ENCODE measurements at places on chromosomes 16 and 17.

DNA sequence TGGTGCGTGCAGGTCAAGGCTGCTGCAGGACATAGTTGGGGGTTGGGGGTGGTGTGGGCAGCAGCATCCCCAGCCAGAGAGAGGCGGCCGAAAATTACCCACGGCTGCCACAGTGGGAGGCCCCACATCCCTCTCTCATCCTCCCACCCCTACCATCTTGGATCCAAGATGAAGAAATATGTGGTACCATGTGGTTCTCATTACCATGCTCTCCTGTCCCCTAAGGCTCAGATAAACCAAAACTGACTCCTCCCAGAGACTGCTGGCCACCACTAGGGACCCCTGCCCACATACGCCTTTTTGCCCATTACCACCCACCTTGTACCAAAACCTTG, 120.4 kb downstream of the HIC1 start:
- DNase-seq, result no peak

- no peak for DNase-seq
These were observed 357.2 kb upstream of the TNRC6C start for GRCh38 chr17:77601054-77601979.

- no peak for DNase-seq
These were observed 13.2 kb downstream of the C17orf50 start for GRCh38 chr17:35773679-35774425.

GRCh38 chr17:40105861-40106759, 5.7 kb upstream of the NR1D1 start:
- DNase-seq, result no peak

GRCh38 chr16:88727871-88728270, 21.6 kb downstream of the CTU2 start:
- no peak for DNase-seq

DNA sequence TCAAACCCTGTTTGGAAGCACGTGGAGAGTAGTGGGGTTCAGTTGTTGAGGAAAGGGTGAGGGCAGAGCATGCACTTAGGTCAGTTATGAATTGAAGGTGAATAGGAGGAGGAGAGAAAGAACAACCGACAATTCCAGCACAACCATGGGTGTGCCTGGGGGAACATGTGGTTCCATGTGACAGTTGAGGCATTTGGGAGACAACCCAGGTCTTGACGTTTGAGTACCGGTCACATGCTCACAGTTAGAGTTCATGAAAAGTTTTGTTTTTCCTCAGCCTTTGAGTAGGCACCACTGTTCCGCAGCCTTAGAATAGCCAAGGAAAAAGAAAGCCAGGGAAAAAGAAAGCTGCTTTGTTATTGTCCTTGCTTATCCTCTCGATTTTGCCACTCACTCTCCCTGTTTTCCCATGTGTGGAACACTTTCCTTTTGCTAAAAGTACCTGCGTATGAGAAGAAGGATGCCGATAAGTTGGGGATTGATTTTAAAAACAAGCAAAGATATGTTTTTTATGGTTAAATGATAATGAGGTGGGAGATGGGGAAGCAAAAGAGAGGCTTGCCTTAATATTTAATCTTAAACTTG, 25.6 kb upstream of the ABCC11 start:
- no peak for DNase-seq

- DNase-seq, result peak; percentile 21
These were observed 219.4 kb downstream of the MAF start for GRCh38 chr16:79380995-79381602.

GRCh38 chr17:5225668-5226457, 8.8 kb downstream of the SCIMP start:
- no peak for DNase-seq

DNA sequence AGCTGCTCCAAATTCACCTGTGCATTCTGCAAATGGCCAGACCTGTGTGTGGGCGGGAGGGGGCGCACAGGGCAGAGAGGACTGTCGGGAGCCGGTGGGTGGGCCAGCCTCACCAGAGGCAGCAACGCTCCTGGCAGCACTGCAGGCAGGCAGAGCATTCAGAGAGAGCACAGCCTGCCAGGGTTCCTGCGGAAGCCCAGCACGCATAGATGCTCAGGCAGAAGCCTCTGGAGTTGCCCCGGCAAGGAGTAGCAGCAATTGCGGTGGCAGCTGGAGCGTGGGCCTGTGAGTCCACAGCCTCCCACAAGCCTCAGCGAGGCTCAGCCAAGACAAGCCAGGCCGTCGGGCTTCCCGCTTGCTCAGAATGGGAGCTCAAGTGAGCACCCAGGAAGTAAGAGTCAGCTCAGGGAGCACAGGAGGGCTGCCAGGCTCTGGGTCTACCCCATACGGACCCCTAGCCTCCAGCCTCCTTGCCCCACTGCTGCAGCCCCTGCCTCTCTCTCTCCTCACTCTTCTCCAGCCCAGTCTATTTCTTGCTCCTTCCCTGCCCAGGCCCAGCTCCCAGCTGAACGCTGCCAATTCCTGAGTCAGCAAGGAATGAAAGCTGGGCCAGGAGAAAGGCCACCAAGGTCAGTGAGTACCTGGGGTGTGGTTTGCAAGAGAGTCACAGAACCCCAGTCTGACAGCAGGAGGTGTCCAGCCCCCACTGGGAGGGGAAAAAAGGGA, 9.6 kb downstream of the EMC6 start:
- DNase-seq, result no peak

DNA sequence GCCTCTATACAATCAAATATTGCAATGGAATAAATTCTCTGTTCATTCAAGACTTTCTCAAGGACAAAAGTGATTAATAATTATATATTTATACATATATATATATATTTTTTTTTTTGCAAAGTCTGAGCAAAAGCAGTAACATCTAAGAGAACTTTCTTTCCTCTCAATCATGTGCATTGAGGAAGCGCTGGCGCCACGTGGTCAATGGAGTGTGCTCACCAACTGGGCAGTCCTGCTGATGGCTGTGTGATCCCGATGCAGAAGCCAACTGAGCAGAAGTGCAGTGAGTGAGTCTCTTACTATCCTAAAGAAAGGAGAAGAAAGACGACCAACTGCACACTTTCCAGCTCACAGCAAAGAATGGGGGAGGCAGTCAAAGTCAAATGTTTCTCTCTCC, 37.2 kb upstream of the ULK2 start:
- DNase-seq, result no peak

GRCh38 chr17:1058423-1059130, 61.6 kb downstream of the TIMM22 start:
- DNase-seq, result no peak

GRCh38 chr16:87493608-87494280, 920 bp upstream of the ZCCHC14 start:
- DNase-seq, result no peak

DNA sequence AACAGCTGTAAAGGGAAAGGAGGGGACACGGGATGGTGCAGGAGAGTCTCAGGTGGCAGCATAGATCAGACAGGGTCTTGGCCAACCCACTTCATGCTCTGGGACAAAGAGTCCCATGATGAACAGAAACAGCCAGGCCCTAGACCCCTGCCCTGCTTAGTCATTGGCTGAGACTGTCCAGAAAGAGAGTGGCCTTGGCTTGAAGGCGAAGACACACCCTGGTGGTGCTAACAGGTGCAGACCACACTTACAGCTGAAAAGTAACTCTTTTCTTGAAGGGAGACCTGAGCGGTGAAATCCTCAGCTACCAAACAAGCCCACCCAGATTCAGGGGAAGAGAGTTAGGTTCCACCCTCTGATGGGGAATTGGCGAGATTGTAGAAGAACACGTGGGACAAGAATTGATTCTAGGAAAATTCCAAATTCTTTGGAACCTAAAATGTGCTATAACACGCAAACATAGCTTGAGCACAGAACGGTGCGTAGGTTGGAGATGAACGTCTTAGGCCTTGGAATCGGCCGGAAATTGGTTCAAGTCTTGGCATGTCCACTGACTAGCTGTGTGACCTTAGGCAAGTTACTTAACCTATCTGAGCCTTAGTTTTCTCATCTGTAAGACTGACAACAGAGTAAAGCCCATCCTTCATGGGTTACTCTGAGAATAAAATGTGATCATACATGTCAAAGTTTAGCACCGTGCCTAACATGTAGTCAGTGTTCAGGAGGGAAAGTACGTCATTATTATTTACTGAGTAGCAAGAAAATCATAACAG, 12.5 kb upstream of the MLYCD start:
- DNase-seq, result no peak

DNA sequence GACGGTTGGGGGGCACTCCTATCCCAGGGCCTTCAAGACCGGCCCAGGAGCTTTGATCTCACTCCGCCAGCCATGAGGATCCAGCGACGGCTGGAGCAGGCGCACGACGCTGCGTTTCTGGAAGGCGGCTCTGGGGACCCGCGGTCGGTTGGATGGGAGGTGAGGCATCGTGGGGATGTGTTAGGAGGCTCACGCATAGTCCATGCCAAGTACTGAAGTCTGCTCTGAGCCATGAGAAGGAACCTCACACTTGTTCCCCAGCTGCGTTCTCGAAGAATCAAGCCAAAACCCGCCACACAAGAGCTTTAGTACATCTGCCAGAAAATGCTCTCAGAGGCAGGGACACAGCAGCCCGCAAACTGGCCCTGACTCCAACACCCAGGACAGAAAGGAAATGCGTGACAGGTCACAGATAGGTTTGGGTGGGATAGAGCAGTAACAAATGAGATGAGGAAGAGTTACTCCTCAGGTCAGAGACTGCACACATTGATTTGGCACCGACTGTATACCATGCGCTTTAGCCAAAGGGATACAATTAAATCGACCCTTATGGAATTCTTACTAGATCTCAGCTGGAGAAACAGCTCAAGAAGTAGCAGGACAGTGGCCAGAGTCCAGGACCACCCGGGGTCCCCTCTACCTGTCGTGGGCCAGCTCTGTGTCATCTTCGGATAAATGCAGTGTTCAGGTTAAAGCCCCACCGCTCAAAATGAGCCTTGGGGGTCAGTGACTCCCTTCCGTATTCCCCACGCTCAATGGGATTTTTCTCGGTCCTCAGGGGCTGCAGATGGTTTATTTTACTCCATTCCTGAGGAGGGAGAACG, 6.7 kb upstream of the GSG1L start:
- no peak for DNase-seq

- DNase-seq, result no peak
These were observed 221.0 kb upstream of the HS3ST3A1 start for GRCh38 chr17:13822700-13823099.

DNA sequence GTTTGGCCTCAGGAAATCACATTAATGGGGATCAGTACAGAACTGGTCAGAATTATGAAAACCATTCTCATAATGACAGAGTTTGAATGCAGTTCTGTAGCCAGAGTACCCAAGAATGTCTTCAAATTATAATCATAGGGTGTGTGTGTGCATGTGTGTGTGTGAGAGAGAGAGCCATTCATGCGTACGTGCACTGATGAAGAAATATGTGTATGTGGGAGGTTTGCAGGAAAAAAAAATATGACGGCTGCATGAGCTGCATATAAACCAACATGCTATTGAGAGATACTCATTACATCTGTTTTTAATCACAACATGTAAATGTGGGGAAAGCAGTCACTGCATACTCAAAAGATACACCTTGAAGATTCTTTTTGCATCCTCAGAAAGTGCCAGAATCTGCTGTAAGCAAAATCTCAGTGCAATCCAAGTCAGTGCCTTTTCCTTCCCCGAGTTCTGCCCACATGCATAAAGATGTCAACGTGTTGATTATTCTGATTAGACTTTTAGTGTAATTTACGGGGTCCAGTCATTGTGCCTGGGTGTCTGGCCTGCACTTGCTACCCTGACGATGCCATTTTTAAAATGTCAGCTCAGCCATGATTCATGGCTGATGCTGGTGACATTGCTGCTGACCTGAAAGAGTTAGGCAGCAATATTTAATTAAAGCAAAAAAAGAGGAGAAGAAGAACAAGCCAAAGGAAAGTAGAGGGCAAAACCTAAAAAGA, 378.7 kb upstream of the ZFHX3 start:
- DNase-seq, result no peak

- no peak for DNase-seq
These were observed 26.1 kb downstream of the CACNA1G start for GRCh38 chr17:50586421-50587247.

DNA sequence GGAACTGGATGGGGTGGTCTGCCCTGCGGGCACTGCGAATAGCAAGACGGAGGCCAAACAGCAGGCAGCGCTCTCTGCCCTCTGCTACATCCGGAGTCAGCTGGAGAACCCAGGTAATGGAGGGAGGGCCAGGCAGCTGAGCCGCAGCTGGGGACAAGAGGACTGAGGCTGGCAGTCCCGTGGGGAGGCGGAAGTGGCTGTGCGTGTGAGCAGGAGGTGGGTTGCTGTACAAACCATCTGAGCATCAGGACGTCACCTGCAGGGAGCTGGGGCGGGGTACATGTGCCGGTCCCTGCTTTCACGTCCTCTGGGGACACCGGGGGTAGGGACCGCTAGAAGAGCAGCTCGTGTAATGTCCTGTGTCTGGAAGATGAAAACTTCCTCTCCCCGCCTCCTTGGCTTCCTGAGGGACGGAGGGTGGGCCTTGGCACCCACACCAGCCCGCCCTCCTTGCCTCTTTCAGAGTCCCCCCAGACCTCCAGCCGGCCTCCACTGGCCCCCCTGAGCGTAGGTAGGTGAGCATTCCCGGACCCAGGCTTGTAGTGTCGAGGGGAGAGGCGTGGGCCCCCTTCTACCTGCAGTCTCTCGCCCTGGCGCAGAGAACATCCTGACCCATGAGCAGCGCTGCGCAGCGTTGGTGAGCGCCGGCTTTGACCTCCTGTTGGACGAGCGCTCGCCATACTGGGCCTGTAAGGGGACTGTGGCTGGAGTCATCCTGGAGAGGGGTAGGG, 3.7 kb downstream of the ADAD2 start:
- DNase-seq, result peak; percentile 20

GRCh38 chr17:77942112-77942988, 16.2 kb upstream of the TNRC6C start:
- DNase-seq, result peak; percentile 72

- peak; percentile 8 for DNase-seq
These were observed 170.8 kb upstream of the FAM20A start for GRCh38 chr17:68771867-68772515.

DNA sequence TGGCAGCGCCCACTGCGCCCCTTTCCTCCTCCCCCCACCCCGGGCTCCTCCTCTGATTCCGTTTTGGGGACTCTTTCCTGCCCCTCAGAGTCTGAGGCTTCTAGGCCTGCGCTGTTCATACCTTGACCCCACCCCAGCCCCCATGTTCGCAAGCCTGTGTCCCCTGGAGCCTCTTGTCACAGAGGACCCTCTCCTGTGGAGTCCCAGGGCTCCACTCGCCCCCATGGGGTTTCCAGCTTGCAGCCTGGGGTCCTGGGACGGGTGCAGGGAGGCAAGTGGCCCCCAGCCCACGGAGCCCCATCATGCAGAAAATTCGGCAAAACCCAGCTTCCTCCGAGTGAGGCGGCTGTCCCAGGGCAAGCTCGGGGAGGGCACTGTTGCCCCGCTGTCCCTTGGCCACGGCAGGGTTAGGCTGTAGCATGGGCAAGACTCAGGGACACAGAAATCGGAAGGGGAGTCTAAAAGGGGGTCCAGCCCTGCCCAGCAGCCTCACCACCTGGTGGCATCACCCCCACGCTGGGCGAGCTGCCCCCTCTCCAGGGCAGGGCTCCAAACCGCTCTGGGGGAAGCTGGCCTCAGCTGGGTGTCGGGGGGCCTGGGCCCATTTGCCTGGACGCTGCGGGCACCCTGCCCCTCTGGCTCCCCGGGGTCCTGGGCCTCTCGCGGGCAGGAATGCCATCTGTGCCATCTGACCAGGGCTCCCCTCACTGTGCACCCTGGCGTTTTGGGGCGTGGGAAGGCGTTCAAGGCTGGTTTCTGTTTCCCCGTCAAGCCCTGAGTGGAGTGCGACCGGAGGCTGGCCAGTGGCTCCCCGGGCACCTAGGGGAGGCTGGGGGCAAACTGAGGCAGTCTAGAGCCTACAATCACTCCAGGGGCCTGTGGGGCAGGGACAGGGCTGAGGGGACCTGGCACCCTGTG, 11.5 kb upstream of the BAHCC1 start:
- no peak for DNase-seq

GRCh38 chr17:52120465-52120864, 38.0 kb downstream of the CA10 start:
- no peak for DNase-seq

GRCh38 chr17:77019893-77020379, 120.8 kb upstream of the SEC14L1 start:
- no peak for DNase-seq
